Epithelial cell of esophagus (primary cell): ENCODE measurements at places on chromosomes 7 and 10.

GRCh38 chr10:80136134-80136571 lies 3.6 kb downstream of the PLAC9 start:
- DNase-seq: peak; percentile 19

- DNase-seq: no peak
Measured at GRCh38 chr7:27842094-27842692, 102.2 kb downstream of the TAX1BP1 start.

- DNase-seq: peak; percentile 96
Measured at GRCh38 chr7:29285444-29285793, 90.8 kb downstream of the CHN2 start.

DNA sequence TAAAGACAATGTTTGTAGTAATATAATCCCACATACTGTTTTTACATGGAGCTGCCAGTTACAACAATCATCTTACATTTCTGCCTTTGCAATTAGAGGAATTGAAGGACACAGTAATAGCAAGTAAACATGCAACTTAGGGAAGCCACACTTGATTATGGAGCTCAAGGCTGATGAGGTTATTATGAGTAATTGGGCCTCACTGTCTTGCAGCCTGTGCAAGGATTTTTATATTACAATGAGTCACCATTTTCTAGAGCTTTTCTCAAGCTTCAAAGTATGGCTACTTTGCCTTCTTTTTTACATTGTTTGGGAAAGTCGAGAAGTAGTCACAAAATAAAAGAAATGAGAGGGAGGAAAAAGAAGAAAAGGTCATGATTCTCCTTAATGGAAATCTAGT lies 226.4 kb downstream of the KIAA1217 start:
- peak; percentile 88 for DNase-seq

DNA sequence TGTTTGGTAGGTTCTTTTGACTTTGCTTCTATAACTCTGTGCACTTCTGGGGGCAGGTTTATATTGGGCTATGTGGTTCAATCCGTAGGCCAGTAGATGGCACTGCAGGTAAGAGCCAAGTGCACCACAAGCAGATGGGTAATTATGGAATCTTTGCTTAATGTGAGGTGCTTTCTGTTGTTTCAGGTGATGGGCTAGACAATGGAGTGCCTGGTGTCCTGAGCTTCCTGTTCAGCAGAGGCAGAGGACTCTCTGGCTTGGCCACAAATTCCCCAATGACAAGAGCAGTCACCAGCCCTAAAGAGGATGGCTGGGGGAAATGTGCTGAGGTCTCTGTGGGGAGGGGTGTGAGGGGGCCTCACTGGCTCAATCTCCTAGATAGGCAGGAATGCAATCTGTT lies 455.0 kb downstream of the CCSER2 start:
- peak; percentile 65 for DNase-seq

DNA sequence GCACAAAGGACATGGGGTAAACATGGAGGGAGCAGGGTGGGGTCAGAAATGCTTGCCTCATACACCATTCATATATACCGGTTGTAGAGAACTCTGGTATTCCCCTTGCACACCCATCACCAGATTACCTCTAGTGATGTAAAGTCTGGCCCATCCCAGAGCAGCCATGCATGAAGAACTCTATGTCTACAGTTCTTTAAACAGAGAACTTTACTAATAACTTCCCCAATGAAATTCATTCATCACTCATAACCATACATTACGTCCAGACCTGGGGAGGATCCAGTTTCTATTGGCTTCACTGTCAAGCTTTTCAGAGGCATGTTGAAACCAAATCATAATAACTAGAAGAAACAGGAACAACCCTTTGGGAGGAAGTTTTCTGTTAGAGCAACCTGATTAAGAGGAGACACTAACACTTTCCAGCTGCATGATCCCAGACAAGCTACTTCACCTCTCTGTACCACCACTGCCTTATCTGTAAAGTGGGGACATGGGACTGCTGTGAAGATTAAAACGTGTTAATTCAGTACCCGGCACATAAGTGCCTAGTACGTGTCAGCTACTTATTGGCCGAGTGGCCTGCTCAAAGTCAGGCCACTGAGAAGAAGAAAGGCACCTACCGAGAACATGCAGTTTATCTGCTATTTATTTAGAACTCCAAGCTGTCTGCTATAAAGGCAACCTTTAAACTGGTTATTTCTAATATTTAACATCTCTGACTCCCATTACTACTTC lies 59.7 kb downstream of the IGF2BP3 start:
- DNase-seq: peak; percentile 39

DNA sequence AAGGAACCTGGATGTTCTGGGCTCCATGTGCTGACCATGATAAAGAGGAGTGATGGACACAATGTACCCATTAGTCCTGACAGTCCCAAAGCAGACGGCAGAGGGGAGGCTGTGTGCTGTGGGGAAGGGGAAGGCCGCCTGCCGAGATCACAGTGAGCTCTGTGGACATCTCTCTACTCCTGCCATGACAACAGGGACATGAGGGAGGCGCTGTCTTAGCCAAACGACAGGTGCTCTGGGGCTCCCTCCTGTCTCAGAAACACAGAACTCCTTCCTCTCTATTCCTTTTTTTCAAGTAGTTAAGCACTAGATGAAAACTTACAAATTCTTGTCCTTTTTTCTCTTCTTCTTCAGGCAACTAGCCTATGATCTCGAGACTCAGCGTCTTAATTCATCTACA lies 113.1 kb downstream of the RNF32 start:
- no peak for DNase-seq
